Activated CD8-positive, alpha-beta memory T cell treated with anti-CD3 and anti-CD28 coated beads for 1 hour (primary cell): ENCODE measurements at places on chromosomes 3 and 15.

DNA sequence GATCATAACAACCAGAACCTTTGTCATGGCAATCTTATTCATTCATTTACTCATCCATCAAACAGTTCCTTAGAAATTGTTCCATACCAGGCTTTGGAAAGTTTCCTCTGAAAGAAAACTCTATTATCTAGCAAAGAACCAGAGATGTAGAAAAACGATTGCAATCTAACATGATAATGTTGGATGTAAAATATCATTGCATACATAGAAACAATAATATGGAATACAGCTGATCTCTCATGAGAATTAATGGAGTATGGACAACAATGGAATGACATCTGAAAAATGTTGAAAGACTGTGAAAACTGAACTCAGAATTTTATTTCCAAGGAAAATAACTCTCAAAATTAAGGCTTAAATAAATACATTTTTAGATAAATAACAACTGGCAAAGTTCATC, 665.4 kb downstream of the NLGN1 start:
- no peak for DNase-seq

GRCh38 chr3:183085634-183086390, 13.5 kb downstream of the MCCC1 start:
- no peak for DNase-seq

DNA sequence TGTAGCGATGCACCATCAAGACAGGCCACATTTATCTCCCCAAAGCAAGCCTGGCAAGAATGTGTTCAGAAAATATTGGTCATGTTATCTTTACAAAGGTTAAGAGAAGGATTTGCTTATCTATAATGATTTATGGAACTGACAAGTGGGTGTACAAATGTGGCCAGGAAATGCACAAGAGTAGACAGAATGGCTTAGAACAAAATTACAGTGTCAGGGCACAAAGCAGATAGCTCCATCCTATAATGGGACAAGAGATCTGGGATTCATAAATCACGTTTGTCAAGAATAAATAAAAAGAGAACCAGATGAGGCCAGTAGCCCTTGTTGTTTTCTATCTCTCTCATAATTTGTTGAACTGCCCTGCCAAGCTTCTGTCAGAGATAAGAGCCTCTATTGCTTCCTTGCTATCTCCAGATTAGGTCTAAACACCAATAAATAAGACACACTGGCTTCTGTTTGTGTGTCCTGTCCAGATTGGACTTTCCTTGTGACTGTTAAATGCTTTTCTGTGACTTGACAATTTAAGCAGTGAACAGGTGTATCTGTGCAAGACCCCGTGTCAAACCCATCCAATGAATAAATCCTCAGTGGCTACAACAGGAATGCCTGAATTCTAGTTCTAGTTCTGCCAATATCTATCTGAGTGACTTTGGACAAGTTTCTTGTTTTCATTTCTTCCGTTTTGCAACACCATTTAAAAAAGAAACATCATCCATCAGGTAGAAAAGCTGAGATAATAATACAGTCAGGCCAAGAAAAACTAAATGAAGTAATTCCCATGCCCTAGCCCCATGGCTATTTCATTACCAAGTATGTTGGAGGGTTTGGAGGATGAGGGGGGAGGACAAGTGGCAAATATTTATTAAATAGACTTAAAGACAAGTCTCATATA, 157.2 kb downstream of the DCLK3 start:
- DNase-seq = no peak

DNA sequence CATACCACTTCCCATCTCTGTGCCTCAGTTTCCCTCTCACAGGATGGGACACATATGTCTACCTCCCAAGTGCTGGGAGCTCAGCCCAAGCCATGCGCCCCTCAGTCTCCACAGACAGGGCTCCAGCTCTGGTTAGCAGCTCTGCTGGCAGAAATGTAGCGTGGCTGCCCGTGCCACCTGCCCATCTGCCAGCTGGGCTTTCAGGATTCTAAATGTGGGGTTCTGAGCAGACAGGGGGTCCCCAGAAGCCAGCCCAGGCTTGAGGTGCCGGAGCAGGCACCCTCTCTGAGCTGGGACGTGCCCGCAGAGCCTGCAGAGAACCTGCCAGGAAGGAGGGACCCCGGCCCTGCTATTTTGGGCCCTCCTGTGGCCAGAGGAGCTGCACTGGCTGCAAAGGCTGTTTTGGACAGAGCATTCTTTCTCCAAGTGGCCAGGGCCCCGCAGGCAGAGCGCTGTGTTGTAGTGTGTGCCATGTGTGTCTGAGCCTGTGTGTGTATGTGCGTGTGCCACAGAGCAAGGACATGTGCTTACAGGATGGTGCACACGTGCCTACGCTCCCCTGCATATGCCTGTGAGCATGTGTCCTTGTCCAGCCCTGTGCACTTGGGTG, 31.7 kb downstream of the PSTPIP1 start:
- no peak for DNase-seq

DNA sequence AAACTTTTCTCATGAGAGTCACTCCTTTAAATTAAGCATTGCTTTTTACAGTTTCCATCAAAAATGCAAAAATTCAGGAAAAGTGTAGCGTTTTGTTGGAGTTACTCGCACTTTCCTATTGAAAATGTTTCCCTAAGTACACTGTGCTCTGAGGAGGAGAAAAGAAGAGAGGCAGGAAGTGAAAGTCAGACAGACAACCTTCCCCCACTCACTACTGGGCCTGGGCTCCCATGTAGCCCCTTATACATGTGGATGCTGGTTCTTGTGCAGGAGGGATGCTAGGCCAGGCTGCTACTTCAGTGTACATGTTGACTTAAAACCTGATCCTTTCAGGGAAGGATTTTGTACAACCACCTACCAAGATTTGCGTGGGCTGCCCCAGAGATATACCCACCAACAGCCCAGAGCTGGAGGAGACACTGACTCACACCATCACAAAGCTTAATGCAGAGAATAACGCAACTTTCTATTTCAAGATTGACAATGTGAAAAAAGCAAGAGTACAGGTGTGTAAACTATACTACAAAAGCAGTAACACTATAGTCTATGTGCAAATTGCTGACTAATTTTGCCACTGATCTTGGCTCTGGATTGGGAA, 15.1 kb downstream of the KNG1 start:
- no peak for DNase-seq
